ENCODE measurements at places on chromosomes 4 and X.

GRCh38 chr4:8700531-8700930 is 108.0 kb downstream of the CPZ start:
- no peak for DNase-seq

- no peak for DNase-seq
Observed at GRCh38 chrX:141632124-141632523, 42.6 kb downstream of the SPANXA2 start.

- DNase-seq: no peak
Observed at GRCh38 chr4:188408244-188409030, 269.2 kb downstream of the TRIML1 start.

DNA sequence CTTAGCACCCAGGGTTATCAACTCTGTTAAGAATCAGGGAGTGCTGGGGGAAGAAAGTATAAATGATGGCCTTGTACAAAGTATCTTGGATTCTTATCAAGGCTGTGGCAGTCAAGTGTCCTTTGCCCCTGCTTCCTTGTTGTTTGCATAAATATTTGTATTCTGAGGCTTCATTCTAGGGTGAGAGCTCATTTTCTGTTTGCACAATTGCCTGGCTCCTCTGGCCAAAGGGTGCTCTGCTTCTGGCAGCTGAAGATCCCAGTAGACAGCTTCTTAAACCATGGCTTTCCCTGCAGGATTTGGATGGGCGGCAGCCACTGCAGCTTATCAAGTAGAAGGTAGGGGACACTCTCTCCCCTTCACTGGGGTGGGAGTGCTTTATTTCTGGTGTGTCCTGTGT is at the start of gene GBA3:
GBA3 (plus strand) TSS at position 202 of the 400 bp plus-strand sequence.
- DNase-seq: no peak

GRCh38 chr4:90002441-90003062 is 107.9 kb downstream of the MMRN1 start:
- DNase-seq: no peak
